Pancreas (tissue), 10 donors: ENCODE measurements at places on chromosomes 16 and 17. TPM values are rescaled to one million over a fixed set of nuclear protein-coding genes. Genes with fewer than 3 reads are reported as not detected.
A peak's percentile ranks its signal among the peaks of the same experiment; 100 is the strongest.

The KRT33B gene
- not detected for polyA plus RNA-seq

The ZNF23 gene
- 8.2 TPM for polyA plus RNA-seq

The TNS4 gene
- not detected for polyA plus RNA-seq

- no peak for DNase-seq
Measured at GRCh38 chr16:711548-712320, 3.2 kb upstream of the METRN start.

DNA sequence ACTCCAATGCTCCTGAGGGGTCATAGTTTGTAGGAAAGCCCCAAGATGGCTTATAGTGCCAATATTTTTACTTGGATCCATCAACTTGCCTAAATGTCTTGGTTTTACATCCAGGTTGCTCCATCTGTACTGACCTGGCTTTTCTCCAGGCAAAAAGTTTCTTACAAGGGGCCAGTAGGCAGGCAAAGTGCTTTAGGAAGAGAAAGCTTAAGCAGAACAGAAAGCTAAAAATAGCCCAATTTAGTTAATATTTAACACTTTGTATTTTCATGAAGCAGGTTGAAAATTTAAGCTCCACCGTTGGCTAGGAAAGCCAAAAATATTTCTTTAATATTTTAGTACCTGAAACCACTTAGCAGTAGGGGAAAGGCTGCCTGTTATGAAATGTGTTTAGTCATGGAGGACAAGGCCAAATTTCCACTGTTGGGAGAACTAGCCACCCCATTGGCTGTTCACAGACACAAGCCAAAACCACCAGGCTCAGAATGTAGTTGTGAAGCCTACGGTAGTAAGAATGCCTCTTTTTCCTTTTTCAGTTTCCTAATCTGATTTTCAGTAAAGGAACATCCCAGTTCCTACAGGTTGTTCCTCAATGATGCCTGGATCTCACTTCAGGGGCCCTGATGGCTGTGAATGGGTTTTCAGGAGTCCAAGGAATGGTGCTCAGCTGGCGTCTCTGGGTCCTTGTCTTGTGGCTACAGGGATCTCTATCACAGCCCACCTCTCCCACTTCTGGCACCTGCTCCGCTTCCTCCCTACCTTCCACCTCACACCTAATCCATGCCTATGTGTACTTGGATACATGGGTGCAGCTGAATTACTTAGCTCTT lies 324.8 kb downstream of the PMP22 start:
- DNase-seq: no peak

GRCh38 chr16:89828870-89829629 lies 775 bp downstream of the SPIRE2 start:
- peak; percentile 54 for DNase-seq

- no peak for DNase-seq
Measured at GRCh38 chr16:11721781-11722467, 20.7 kb downstream of the TXNDC11 start.

GRCh38 chr16:47377154-47377553 lies 83.7 kb downstream of the ITFG1 start:
- no peak for DNase-seq

DNA sequence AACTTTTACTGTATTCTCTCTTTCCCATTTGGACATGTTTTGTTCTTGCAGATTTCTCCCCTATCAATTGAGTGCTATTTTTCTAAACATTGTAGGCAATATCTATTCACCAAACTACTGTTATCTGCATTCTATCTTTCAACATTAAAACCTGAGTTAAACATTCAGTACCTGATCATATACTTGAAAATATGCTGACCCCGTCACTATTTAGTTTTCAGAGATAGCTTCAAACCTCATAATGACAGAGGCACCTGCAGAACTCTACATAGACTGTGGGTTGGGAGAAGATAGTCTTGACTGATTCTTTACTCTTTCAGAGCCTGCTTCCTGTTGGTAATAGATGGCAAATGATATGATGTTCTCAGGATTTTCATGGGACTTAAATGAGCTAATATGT lies 965.7 kb upstream of the GOT2 start:
- no peak for DNase-seq

DNA sequence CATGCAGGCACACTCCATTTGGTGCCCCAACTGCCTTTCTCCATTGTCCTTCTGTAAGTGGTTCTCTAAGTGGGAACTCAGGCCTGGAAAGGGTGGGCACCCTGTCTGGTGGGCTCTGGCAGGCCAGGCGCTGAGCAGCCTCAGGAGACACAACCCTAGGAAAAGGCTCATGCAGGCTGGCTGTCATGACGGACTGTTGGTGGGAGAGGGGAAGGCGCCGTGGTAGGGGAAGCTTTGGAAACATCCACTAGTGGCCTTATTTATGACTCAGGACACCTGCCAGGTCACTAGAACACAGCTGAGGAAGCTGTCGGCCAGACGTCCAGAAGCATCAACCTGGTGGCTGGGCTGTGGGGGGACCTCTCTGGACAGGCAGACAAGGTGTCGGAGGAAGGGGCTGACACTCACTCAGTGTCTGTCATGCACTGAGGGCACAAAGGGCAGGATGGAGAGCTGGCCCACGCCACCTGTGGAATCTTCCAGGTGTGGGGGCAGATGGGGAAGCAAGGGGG lies 216.0 kb downstream of the SEC14L1 start:
- DNase-seq: peak; percentile 31
